ENCODE measurements at places on chromosomes 1 and 21. TPM values are rescaled to one million over a fixed set of nuclear protein-coding genes. Genes with fewer than 3 reads are reported as not detected.
A peak's percentile ranks its signal among the peaks of the same experiment; 100 is the strongest.

Gene LRRC40
- 10.6 TPM for total RNA-seq

Gene DENND1B
- total RNA-seq = 22.0 TPM

DNA sequence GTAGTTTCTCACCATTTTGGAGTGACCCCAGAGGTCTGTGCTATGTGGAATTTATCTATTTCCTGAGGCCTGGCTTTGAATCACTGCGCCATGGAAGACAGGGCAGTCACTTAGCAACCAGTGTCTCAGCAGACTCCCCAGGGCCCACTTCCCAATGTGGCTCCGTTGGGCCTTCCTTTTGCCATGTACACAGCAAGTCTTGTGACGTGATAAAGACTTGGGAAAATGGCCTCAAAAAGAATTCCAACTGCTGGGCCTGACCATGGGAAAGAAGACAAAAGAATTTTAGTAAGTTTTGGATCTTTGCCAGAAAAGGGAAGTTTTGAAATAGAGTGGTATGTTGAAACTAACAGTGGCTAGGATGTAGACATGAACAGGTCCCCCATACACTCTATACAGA is 36.2 kb downstream of the TLR5 start:
- DNase-seq = no peak

DNA sequence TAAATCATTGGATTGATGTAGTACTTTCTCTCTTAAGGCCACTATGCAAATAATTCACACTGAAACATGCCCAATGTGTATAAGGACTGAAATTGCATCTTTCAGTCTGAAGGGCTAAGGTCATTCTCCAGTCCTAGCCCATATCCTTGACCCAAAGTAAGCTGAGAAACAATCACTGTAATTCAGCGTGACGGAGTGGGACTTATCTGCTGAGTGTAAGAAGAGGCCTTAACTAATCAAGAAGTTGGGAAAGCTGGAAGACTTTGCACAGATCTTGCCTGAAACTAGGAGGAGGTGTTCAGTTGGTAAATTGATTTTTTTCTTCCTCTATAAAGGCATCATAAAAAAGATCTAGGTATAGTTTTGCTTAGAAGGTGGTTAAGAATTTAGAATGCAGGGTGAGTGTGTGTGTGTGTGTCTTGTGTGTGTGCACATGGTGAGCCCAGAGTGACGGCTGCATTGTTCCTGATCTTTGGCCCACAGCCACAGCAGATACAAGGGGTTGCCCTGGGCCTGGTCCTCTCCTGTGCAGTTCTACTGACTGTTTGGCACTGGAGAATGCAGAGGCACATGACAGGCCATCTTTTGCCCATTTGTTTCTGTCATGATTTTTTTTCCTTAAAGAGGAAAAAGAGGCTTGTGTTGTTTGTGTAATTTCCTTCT is 13.3 kb upstream of the PPP2R5A start:
- no peak for DNase-seq

DNA sequence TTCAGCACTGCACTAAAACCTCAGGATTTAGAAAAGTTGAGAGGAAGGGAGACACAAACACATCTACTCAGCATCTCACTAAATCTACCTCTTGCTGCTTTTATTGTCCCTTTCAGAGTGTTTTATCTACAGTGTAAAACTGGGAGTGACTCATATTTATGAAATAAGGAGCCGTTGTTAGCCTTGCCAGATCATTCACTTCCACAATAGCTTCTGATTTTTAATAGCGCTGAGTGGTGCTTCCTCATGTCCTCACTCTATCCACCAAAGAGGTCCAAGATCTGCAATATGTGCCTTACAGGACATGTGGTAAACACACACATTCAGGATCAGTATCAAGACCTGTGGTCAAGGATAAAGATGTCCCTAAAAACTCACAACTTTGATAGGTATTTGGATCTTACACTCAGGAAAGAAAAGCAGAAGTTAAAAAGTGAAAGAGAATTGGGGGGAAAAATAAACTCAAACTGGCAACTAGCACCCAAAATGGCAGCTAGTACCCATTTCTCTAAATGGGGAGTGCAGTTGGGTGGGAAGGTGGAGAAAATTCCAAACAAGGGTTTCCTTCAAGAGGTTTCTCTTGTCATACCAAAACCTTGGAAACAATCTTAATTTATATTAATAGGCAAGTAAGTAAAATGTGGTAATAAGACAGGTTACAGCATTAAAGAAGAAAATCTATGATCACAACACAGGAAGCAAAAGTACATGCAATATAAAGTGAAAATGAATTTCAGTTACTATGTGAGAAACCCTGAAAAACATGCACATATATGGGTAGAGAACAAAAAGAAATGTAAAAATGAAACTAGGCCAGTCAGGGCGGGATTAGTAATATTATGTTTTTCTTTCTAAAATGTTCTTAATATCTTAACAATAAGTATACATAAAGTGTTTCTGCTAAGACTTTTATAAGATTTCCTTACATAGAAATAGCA is 15.9 kb downstream of the DUSP10 start:
- DNase-seq = no peak

Gene TLR5
- 1.6 TPM for total RNA-seq

DNA sequence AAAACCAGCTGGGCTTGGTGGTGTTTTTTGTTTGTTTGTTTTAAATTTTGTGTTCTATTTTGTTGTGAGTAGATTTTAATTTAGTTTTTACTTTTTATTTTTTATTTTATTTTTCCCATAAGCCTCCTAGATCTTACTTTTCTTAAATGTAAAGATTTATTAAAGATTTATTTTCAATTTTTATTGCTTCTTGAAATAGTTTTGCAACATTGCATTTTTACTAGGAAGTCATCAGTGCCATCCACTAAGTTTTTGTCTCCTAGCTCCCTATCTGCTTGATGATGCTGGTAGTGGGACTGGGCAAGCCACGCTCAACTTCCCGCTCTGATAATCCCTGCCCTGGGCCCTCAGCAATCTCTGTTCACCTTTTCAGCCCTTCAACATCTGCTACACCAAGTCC is 175.4 kb downstream of the CDC7 start:
- DNase-seq = no peak

DNA sequence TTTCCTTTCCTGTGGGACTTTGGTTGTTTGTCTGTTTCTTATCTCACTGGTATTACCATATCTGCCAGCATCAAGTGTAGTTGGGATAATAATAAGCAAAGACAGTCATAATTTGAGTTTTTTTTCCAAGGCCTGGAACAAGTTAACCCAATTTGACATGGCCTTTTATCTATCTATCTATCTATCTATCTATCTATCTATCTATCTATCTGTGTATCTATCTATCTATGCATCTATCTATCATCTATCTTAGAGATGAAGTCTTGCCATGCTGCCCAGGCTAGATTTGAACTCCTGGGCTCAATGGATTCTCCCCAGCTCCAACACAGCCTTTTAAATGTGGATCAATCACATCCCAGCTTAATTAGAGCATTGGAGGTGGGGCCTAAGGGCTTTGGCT is 174.1 kb upstream of the CSF3R start:
- DNase-seq = peak; percentile 9

DNA sequence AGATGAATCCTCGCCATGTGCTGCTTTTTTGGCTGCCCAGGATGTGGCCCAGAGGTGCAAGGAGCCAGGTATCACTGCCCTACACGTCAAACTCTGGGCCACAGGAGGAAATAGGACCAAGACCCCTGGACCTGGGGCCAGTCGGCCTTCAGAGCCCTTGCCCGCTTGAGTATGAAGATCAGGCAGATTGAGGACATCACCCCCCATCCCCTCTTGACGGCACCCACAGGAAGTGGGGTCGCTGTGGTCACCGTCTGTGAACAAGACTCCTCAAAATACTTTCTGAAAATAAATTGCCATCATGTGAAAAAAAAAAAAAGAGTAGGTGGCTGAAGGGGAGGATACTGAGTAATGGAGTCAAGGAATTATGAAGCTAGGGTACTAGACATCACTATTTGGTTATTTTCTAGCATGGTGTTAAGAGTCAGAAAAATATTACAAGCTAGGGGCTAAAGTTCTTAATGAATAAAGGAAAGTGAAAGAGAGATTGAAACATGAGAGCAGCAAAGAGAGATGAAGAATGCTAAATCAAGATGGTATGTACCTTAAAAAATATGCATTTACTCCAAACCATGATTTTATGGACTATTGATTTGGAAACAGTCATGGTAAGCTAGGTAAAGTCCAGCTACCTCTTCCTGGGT is 84.9 kb downstream of the CLEC20A start:
- DNase-seq = no peak

DNA sequence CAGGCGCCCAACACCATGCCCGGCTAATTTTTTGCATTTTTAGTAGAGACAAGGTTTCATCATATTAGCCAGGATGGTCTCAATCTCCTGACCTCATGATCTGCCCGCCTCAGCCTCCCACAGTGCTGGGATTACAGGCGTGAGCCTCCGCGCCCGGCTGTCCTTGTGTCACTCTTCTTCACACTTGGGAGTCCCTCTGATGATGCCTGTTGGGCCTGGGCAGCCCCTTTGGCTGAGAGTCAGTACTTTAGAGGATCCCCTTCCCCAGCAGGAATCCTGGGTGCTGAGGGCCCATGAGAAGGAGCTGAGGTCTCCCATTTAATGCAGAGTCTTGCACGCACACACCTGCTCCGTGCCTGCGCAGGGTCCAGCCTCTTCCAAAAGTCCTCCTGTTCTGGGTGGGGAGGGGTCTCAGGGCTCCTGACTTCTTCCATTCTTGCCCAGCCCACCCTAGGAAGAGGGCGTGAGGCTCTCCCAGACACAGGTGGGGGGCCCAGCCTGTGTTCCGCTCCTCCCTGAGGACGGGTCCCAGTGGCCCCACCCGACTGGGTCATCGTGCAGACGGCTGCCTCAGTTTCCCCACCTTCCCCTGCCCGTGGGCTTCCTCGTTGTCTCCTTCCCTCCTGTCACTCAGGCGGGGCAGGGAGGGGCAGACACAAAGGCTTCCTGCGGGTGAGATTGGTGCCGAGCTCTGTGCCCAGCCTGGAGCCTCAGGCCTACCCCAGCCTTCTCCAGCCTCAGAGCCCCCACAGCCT is 3.9 kb downstream of the TTLL10 start:
- peak; percentile 53 for DNase-seq

GRCh38 chr1:214397497-214397896 is 116.5 kb downstream of the SMYD2 start:
- no peak for DNase-seq

DNA sequence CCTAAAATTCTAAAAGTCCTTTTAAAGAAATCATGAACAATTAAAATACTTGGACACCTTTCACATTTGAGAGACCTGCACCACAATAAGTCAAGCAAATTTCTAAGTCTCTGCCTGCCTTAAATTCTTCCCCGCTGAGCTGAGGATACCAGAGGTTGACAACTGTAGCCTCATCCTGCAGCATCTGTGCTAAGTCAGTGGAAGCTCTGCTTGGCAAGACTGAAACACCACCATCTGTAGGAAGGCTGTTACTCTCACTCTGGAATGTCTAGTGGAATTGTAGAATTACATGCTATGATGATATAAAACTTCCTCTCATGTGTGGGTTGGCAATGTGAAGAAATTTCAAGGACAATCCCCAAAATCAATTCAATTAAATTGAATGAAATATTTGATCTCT is 1756.5 kb downstream of the NCAM2 start:
- no peak for DNase-seq

Gene GBP1
- 6.2 TPM for total RNA-seq

Gene AMY2A
- not detected for total RNA-seq

DNA sequence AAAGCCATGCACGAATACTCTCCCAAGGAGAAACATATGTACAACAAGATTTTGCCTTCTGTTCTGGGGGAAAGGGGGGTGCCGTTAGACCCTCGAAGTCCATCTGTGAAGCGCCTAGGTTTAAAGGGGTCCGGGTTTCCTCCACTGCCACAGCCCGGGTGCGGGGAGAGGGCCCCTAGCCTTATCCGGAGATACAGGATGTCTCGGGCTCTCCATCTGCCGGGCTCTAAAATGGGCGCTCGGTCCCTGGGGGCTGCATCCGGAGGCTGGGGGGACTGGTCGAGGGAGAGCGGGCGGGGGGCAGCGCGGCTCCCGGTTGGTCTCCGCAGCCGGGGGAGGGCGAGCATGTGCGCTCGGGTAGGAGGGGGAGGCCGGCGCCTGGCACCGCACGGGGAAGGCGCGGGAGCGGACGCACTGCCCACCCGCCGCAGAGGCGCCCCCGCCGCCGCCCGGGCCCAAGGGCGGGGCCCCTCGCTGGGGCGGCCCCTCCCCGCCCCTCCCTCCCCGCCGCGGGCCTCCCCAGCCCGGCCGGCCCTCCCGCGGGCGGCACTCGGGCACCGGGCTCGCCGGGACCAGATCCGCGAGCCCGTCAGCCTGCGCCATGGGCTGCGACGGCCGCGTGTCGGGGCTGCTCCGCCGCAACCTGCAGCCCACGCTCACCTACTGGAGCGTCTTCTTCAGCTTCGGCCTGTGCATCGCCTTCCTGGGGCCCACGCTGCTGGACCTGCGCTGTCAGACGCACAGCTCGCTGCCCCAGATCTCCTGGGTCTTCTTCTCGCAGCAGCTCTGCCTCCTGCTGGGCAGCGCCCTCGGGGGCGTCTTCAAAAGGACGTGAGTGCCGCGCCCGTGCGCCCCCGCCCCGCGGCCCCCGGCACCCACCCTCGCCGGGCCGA is 63.1 kb downstream of the ELK4 start:
- DNase-seq = no peak

GRCh38 chr21:45042664-45043161 is 31.7 kb upstream of the ADARB1 start:
- DNase-seq = peak; percentile 66

DNA sequence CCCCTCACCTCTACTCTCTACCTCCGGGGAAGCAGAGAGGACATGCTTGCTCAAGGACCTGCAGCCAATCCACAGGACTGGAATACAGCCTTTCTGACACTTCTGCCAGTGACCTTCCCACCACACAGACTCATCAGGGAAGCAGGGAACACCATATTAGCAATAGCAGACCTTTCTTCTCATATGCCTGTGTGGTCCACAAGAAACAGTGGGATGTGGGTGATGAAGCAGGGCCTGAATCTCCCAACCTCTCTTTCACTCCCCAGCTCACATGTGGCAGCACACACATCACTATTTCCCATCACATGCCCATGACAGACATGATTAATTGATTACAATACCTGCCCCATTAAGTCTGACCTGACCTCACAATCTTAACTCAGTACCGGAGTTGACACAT is 695.1 kb downstream of the MATN1 start:
- DNase-seq = no peak

DNA sequence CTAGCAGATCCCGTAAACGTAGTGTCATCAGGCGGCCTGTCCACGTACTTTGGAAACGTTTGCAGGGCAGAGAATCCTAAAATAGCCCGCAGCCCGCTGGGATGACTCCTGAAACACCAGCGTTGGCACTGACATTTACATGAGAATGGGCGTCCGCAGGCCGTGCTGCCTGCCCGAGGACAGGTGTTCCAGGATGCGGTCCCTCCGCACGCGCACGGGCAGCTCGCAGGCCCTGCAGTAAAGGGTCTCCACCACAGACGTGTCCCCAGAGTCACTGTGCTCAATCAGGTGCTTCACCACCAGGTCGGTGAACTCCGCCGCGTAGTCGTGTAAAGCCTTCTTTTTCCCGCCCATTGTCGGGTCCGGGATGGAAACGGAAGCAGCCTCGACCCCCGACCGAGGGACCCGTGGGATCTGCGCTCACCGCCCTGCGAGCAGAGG is 5.8 kb upstream of the CCDC27 start:
- DNase-seq = no peak

Gene PCBP3
- 4.9 TPM for total RNA-seq

GRCh38 chr1:216765346-216766300 is 42.4 kb upstream of the ESRRG start:
- DNase-seq = no peak

Gene NR1I3
- total RNA-seq = not detected

Gene FNDC5
- 18.7 TPM for total RNA-seq

Gene NIBAN1
- 351 TPM for total RNA-seq

Measured in cardiac septum (tissue), 1 donor.